HAP-1 (cell line): ENCODE measurements at places on chromosomes 7 and 10.

GRCh38 chr7:92739091-92739490 lies 97.3 kb downstream of the CDK6 start:
- no peak for DNase-seq

DNA sequence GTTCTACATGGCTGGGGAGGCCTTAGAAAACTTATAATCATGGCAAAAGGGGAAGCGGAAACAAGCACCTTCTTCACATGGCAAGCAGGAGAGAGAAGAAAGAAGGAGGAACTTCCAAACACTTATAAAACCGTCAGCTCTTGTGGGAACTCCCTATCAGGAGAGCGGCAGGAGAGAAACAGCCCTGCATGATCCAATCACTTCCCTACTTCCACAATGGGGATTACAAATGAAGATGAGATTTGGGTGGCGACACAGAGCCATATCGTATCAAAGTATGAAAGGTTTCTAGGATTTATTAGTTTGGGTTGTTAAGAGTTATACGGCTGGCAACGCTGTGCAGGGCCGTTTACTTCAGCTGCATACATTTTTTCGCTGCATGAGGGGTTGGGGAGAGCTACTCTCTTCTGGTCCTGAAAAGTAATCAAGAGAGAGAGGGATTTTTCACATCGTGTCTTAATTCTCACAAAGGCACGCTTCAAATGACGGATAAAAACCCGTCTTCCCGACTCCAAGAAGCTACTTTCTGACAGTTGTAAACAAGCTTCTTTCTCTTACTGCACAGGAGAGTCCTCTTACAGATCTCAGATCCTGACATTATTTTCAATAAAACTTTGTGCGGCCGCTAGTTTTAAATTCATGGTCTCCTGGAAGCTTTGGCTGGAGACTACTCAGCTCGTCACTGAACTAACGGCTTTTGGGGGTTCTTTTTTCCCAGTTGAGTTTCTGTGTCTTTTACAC lies 751 bp upstream of the GTPBP10 start:
- no peak for DNase-seq

GRCh38 chr7:111071556-111071955 lies 19.4 kb upstream of the LRRN3 start:
- no peak for DNase-seq

- no peak for DNase-seq
Observed at GRCh38 chr7:115229401-115230105, 307.7 kb downstream of the MDFIC start.

- DNase-seq = no peak
Observed at GRCh38 chr10:10796774-10797415, 220.8 kb upstream of the CELF2 start.

DNA sequence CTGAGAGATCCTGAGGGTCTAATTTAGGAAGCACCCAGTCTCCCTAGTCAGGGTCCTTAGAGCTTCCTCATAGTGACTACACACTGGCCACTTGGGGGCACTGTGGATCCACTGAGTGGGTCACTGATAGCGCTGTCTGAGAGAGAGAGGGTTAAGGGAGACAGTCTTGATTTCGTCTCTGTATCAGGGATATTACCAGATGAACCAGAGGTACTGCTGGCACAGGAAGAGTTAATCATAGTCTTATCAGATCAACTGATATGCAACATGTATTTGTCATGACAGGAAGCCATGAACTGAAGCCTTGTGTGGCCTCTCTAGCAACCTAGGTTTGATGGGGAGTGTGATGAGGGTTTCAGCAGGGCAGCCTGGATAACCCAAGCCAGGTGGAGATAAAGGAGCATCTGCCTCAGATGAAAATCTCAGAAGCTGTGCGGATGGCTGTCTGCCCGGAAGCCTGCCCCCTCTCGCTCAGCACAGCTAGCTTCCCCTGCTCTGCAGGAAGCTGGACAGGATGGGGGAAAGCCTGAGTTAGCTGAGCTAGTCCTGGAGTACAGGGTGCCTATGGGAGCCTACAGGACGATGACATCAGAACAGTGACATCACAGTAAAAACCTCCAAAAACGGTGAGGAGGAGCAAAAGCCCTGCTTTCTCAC lies 214.0 kb upstream of the PRSS1 start:
- peak; percentile 74 for DNase-seq

DNA sequence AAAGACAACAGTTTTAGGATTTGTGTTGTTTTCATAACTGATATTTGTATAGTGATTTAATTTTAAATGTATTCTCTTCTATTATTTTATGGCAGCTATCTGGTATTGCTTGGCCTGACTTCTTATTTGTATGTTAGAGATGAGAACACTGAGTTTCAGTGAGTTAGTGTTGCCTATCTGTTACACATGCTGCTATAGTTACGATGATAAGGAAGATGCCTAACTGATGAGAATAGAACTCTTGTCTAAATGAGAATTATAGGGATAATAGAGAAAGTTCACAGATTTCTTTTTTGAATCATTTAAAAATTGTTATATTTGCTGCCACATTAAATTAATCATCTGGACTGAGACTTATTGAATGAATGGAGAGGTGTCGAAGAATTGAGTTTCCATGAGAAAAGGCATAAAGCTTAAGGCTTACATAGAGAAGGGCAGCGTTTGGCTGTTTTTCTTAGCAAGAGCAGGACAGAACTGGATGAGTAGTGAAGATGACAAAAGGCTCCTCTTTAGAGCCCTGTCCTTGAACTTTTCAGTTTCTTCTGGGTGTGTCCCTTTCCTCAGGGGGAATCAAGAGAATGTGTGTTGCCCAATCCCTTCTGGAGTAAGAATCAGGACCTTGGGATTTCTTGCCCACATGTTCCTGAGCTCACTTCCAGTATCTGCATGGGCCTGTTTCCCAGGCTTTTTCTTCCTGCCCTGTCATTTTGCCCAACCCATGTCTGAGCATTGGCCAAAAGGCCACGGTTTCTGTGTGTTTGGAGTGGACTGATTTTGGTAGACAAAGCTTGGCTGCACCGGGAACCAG lies 195.6 kb upstream of the CSTF2T start:
- no peak for DNase-seq

DNA sequence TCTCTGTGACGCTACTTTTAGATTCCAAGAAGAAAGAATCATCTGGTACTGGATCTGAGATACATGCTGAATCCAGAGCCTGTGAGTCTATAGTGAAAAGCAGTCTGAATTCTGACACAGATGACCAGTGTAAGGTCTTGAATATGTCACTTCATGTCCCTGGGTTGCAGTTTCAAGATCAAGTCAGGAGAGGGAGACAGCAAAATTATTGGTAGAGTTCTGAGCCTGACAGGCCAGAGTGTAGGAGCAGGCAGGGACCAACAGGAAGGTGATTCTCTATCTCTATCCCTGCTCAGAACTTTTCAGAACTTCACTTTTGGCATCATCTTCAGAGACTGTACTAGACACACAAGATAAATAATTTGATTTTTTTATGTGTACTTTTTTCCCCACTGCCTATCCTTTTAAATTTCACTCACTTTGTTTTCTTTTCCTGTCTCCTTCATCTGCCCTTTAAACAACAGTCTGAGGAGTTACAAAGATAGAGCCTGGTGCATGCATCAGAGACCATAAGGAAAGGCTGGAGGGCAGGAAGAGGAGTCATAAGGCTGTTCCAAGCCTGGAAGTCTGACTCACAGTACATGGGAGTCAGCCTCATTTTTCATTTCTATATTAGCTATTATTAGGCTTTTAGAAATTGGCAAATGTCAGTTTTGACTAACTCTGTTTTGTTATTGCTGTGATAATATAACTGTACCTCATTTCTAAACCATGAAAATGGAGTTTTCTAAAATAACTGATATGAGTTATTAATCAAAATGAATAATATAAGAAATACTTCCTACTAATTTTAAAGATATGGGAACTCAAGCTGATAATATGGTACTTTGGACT lies 120.2 kb upstream of the TMEM229A start:
- DNase-seq = peak; percentile 12

- no peak for DNase-seq
Observed at GRCh38 chr10:28541717-28542365, 8.9 kb downstream of the WAC start.
